ENCODE measurements at places on chromosomes 7 and 10. TPM values are rescaled to one million over a fixed set of nuclear protein-coding genes. Genes with fewer than 3 reads are reported as not detected.

The BCAP29 gene
- 20.3 TPM for polyA plus RNA-seq

The ITIH5 gene
- polyA plus RNA-seq = 0.99 TPM

The NOC3L gene
- 62.1 TPM for polyA plus RNA-seq

The ITGA8 gene
- polyA plus RNA-seq = not detected

The CPED1 gene
- polyA plus RNA-seq = 0.47 TPM

The CCDC172 gene
- polyA plus RNA-seq = 20.6 TPM

The BHLHA15 gene
- 1.4 TPM for polyA plus RNA-seq

The C10orf62 gene
- polyA plus RNA-seq = not detected

The DCLRE1C gene
- 21.4 TPM for polyA plus RNA-seq

The SFTPA1 gene
- not detected for polyA plus RNA-seq

The CNPY1 gene
- polyA plus RNA-seq = not detected

The SLC18A3 gene
- polyA plus RNA-seq = 0.09 TPM

The SEC61A2 gene
- polyA plus RNA-seq = 8.7 TPM

The HMX2 gene
- polyA plus RNA-seq = 3.4 TPM

The CACUL1 gene
- polyA plus RNA-seq = 47.2 TPM

The CCT6A gene
- 505 TPM for polyA plus RNA-seq

The ZNF92 gene
- 20.3 TPM for polyA plus RNA-seq

The EPDR1 gene
- 4.4 TPM for polyA plus RNA-seq

The SPDYE1 gene
- 1.6 TPM for polyA plus RNA-seq

The ACBD5 gene
- polyA plus RNA-seq = 10.1 TPM

The IFT22 gene
- 28.6 TPM for polyA plus RNA-seq

The CCL24 gene
- polyA plus RNA-seq = not detected

The FXYD4 gene
- not detected for polyA plus RNA-seq

The FFAR4 gene
- 0.06 TPM for polyA plus RNA-seq

The ACTL6B gene
- 2.5 TPM for polyA plus RNA-seq

The OR2A1 gene
- polyA plus RNA-seq = 1.6 TPM

The CTAGE8 gene
- 1.3 TPM for polyA plus RNA-seq

The INMT gene
- polyA plus RNA-seq = 0.38 TPM

The GRM3 gene
- 0.79 TPM for polyA plus RNA-seq

The ZNF722 gene
- not detected for polyA plus RNA-seq

The LRRC18 gene
- polyA plus RNA-seq = not detected

The CCSER2 gene
- polyA plus RNA-seq = 37.2 TPM

The SPDYE2 gene
- 0.79 TPM for polyA plus RNA-seq

The CTAGE6 gene
- polyA plus RNA-seq = not detected

The ZNF735 gene
- polyA plus RNA-seq = not detected

The ZMIZ1 gene
- 9.2 TPM for polyA plus RNA-seq

The SYCE1 gene
- 0.53 TPM for polyA plus RNA-seq

All from GM23338 (cell line).